ENCODE measurements at places on chromosomes 7 and 10.

DNA sequence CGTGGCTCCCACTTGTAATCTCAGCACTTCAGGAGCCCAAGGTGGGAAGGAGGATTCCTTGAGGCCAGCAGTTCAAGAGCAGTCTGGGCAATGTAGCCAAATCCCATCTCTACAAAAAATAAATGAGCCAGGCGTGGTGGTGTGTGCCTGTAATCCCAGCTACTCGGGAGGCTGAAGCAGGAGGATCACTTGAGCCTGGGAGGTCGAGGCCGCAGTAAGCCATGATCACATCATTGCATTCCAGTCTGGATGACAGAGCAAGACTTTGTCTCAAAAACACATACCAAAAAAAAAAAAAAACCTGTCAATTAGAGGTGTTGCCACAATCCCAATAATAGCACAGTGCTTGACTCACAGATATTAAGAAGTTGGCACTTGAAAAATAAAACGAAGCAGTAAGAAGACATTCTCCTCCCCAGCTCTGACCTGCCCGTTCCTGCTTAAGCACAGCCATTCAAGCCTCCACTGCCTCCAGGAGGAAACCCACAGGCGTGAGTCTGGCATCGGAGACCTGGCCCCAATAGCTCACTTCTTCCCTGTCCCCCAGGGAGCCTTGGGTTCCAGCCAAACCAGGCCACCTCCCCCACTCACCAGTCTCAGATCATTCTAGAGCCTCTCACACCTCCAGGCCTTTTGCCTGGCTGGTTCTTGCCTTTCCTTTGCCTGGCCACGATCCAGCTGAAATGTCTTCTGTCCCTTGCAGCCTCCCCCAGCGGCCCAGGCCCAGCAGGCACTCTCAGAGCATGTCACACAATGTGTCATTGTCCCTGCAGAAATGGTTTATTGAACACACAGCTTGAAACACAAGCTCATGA, 45.3 kb upstream of the GTF2I start:
- peak; percentile 87 for DNase-seq

- DNase-seq, result no peak
Observed at GRCh38 chr10:131742500-131742951, 158.3 kb upstream of the PPP2R2D start.

- DNase-seq, result no peak
Observed at GRCh38 chr10:121002586-121003205, 151.5 kb downstream of the WDR11 start.

GRCh38 chr10:133260895-133261725, 15.6 kb downstream of the ADAM8 start:
- peak; percentile 61 for DNase-seq

DNA sequence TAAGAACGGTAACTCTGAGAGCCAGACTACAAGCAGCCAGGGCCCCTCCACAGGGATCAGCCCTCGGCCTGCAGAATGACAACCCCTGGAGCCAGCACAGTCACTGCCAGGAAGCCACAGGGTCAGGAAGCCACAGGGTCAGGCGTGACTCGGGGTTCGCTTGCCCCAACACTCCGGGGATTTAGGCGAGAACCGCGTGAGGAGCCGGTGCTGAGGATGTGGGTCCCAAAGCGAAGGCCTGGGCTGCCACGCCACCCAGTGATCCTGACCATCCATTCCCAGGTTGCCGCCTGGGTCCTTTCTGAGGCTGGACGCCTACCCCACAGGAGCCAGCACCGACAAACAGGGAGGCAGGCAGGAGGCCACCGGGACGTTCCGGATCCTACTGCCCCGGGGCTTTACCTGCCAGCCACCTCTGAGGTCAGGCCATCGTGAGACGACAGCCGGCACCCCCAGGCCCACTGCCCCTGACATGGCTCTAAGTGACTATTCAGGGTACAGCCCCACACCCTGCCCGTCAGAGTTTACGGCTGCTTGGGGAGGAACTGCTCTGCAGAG, 228.6 kb downstream of the ELFN1 start:
- no peak for DNase-seq

- peak; percentile 11 for DNase-seq
Observed at GRCh38 chr10:92692080-92692671, 2.4 kb downstream of the HHEX start.

- no peak for DNase-seq
Observed at GRCh38 chr7:116197360-116197759, 13.0 kb upstream of the TES start.

GRCh38 chr7:159091041-159091440, 53.6 kb downstream of the VIPR2 start:
- no peak for DNase-seq

DNA sequence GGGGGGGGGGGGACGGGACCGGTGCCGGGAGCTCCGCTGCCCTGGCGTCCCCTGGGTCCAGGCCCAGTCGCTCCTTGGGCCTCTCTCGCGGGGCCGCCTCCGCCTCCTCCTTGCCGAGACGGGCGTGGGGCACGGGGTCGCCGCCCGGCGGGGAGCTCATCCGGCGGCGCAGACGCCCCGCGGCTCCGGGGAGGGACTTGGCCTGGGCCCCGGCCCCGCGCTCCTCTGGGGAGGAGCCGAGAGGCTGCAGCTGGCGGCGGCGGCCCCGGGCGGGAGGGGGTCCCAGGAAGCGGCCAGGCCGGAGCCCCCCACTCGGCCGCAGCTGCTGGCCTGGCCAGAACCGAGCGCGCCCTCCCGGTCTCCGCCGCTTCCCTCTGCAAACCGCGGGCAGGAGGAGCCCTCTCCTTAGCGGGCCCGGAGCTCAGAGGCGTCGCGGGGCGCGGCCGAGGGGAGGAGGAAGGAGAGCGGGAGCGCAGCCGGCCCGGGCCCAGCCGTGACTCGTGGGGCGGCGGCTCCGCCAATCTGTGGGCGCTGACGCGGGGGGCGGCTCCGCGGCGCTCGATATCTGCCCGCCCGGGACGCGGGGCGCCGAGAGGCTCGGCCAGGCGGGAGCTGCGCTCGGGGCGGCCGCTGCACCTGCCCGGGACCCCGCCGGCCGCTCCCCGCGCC, at the start of gene FAM20C:
TSS of gene FAM20C (plus strand) at position 591 of the 669 bp plus-strand sequence. CDS start 629 bp downstream, outside the sequence.
- DNase-seq, result peak; percentile 96

DNA sequence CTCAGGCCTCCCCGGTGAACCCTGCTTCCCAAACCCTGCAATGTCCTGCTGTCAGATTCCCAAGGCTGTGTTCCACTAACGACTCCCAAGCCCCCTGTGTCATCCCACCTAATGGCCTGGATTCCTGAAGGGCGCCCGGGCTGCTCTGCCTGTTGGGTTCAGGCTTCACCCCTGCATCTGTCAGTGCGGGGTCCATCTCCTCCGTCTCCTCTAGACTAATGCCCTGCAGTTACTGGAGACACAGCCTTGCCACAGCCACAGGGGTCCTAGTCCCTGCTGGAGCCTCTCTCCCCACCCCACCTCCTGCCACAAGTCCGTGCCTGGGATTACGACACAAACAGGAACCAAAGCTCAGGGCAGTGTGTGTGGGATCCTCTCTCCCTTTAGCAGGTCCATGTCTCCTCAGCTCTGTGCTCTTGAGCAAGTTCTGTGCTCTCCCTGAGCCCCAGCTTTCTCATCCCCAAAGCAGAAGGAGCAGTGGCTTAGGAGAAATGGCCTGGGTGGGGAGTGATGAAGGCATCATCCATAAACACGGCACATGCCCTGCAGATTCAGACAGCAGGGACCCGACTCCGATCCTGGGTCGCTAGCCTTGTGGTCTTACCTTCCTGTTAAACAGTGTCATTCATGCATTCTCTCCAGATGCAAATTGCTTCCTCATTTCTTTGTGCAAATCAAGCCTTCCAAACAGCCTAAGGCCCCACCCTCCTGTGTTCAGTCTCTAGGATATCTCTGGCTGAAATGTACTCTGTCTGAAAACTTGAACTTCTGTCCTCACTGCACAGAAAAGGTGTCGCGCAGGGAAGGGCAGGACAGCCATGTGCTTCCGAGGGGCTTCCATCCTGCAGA, 8.2 kb upstream of the RBP3 start:
- no peak for DNase-seq

DNA sequence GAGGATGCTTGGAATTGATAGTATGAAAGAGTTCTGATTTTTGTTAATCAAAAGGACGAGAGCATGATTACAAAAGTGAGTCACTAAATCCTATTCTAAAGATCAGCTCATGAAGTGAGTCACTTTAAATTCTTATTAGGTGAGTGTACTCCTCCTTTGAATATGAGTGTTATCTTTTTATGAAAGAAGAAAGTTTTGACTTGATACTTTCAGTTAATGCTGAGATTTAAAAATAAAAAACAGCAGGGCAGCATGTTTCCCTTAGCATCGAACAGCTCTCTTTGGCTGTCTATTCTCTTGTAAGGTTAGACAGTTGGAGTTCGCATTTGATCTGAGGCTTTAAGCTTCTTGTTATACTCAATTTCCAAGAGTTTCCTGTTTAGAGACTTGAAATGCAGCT, 222.0 kb downstream of the TWIST1 start:
- DNase-seq, result peak; percentile 40

GRCh38 chr7:68348401-68348800, 1249.9 kb upstream of the AUTS2 start:
- DNase-seq, result no peak

GRCh38 chr7:68922850-68923249, 675.4 kb upstream of the AUTS2 start:
- no peak for DNase-seq

DNA sequence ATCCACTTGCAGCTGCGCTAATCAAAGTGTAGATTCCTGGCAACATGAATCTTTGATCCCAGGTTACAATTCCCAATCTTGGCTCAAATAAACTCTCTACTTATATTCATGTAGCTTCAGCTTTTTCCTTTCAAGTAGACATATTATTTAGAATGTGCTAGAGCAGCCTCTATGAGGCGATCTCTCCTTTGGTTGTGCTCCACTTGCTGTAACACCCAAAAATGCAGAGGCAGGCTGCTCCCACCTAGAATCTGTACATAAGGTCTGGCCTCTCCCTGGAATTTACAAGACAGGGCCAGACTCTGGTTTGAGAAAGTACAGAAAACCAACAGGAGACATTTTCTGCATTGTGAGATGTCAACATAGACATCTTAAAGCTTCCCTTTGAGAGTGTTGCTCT, 23.1 kb downstream of the ZNF107 start:
- DNase-seq, result no peak

DNA sequence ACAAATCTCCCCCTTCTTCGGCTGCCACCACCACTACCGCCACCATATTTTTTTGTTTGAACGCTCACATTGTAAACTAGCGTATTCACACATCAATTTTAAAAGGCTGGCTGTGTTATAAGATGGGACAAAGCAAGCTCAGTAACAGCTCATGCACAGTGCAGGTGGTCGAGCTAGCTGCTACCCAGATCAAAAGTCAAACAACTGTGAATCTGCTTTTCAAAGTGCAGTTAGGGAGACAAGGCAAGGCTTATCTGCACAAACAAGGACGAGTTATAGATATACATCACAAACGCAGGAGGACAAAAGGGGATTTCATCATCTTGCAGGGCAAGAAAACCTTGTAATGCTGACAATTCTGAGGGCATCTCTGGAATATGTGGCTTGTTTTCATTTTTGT, 231.6 kb downstream of the VTI1A start:
- no peak for DNase-seq

DNA sequence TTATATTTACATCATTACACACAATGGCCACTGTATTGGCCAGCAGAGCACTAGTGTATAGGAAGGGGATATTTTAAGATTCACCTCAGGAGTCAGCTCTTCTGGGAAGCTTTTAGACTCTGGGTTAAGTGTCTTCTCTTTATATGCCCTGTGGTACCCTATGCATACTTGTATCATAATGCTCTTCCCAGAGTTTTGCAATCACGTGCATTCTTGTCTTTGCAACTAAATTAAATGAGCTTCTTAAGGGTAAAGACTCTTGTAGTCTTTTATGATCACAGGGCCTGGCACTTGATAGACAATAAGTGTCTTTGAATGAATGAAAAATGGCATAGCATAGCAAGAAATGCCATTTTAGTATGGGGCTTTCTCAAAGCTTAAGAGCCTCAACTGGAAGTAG, 35.4 kb upstream of the ARMS2 start:
- DNase-seq, result no peak

- no peak for DNase-seq
Observed at GRCh38 chr7:108650467-108650866, 80.8 kb downstream of the DNAJB9 start.

DNA sequence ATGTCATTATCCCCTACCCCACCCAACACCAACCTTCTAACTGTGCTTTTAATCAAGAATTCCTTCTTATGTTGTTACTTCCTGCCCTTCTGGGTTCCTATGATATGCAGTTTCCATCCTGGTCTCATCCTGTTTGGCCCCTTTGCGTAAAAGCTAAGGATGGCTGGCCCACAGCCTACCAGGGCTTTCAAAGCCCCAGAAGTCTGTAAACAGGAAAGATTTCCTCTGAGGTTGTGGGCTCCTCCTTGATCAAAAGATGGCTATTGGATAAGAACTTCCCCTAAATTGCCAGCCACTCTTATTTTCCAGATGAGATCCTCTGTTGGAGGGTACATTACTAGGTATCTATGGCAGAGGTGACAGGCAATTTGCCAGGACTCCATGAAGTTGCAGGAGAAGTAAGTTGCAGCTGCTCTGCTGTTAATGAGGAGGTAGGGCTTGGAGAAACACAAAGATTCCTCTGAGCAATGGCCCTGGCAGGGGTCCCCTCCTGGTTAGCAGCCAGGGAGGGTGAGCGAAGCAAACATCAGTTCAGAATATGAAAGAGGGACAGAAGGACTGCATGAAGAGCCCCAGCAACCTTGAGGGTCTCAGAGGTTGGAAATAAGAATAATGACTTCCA, 32.1 kb downstream of the NRP1 start:
- no peak for DNase-seq

GRCh38 chr10:14253711-14254110, 77.0 kb downstream of the FRMD4A start:
- DNase-seq, result no peak

DNA sequence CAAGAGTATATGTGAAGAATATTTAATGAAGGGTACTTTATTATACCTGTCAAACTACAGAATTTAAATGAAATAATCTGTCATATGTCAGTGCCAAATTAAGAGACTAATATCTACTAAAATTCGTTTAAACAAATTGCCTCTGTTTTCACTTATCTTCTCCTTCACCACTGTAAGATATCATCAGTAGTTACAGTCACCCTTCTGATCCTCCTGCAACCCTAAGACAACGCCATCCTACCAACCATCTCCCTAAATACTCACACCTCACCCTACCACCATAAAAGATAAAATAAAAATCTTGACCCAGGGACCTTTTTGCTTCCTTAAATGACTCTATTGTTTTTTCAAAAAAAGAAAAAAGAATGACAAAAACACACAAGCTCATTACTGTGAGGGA, 20.8 kb downstream of the EZH2 start:
- DNase-seq, result no peak

GRCh38 chr10:86316990-86317389, 49.6 kb downstream of the GRID1 start:
- DNase-seq, result no peak

- no peak for DNase-seq
Observed at GRCh38 chr7:131241386-131241785, 86.3 kb upstream of the MKLN1 start.

Data from astrocyte of the hippocampus (primary cell).